ENCODE measurements at places on chromosomes 7 and 10.

DNA sequence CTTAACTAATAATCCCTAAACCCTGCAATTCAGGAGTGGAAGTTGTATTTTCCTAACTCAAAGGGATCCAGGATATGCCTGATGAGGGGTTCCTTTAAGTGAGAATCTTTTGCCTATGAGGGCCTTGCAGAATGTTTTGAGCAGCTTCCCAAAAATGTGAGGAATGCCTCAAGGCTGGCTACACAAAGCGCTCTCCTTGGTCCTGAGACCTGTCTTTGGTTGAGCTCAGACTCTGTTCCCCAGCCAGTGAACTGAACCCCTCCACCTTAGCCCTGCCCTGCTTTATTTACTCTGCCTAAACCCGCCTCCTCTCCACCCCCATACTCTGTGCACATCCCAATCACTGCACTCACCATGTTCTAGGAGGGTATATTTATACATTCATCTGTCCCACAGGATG lies 108.6 kb downstream of the NRCAM start:
- DNase-seq: no peak

- no peak for DNase-seq
Measured at GRCh38 chr7:15972862-15973275, 286.4 kb upstream of the MEOX2 start.

DNA sequence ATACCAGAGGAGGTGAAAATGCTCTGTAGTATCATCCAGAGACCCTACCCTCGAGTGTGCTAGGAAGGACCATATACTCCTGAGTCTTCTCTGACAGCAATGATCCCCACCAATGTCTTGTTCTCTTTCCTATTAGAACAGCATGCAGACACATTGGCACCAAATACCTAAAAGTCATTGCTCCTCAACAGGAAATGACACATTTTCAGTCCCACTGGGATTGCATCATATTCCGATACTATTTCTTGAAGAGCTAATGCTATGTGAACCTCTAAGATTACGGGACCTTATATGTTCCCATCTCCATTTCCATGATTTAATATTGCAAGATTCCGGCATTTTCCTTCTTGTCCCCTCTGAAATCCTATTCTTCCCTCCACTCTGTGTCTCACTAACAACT lies 177.4 kb downstream of the NRP1 start:
- DNase-seq: no peak

DNA sequence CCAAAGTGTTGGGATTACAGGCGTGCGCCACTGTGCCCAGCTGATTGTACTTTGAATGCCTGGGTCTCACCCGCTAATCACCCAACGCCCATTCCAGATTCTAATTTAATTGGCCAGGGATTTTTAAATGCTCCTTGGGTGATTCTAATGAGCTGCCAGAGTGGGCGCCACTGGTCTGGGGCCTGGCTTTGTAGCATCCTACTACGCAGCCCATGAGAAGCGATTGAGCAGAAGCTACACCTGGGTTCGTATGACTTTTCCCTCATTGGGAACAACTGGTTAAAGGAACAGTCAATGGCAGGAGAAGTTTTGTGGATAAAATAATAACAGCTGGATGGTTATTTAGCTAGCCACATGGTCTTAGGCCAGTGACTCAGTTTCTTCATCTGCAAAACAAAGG lies 108.0 kb downstream of the SPAG6 start:
- DNase-seq: no peak

DNA sequence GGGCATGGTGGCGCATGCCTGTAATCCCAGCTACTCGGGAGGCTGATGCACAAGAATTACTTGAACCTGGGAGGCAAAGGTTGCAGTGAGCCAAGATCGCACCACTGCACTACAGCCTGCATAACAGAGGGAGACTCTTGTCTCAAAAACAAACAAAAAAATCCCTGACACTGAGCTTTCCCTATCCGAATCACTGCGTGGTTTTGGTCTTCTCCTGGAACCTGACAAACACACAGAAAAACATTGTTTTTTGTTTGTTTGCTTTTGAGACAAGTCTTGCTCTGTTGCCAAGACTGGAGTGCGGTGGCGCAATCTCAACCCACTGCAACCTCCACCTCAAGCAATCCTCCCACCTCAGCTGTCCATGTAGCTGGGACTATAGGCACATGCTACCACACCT lies 50.4 kb upstream of the PTPRN2 start:
- DNase-seq: no peak
